Fibroblast of lung (primary cell): ENCODE measurements at places on chromosomes 3 and 15. TPM values are rescaled to one million over a fixed set of nuclear protein-coding genes. Genes with fewer than 3 reads are reported as not detected.

Gene XXYLT1
- 8.2 and 12.4 TPM in 2 replicates for total RNA-seq

Gene SLC22A13
- total RNA-seq: 0.26 and 0.33 TPM in 2 replicates

Gene TM4SF18
- total RNA-seq: not detected in 2 replicates

Gene CCR1
- 1.3 and 6.6 TPM in 2 replicates for total RNA-seq

Gene POLQ
- total RNA-seq: 3.3 and 4.1 TPM in 2 replicates

Gene KLF15
- 4.1 and 6.4 TPM in 2 replicates for total RNA-seq

Gene TM2D3
- total RNA-seq: 46.2 and 71.5 TPM in 2 replicates

Gene GOLGA8H
- under 0.01 and 0.50 TPM in 2 replicates for total RNA-seq

Gene PATL2
- 0.77 and 1.3 TPM in 2 replicates for total RNA-seq
